ENCODE measurements at places on chromosomes 7 and 10.

DNA sequence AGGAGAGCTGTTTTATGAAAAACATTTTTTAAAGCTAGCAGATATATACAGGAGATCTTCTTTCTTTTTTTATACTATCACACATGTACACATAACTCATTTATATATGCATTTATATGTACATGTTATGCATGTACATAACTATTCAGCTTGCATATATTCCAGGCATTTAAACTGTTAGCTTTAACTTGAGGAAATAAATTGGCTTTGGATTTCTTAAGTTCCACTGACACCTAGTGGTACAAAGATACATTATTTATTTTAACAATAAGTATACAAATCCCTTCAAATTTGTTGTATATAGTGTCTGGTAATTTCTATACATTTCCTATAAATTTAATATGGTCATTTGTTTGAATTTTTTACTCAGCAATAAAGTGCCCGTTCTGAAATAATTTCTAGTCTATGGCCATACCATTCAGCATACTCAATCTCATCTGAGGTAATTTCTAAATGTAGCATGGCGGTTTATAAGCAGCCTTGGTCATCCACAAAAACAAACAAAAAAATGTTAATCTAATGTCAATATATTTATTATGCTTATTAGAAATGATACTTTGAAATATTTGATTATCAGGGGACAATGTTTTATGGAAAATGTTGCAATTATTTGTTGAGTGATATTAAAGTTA is 11.6 kb downstream of the ZDHHC6 start:
- DNase-seq, result no peak

- DNase-seq, result no peak
These were observed 10.3 kb upstream of the OCM start for GRCh38 chr7:5870311-5870710.

DNA sequence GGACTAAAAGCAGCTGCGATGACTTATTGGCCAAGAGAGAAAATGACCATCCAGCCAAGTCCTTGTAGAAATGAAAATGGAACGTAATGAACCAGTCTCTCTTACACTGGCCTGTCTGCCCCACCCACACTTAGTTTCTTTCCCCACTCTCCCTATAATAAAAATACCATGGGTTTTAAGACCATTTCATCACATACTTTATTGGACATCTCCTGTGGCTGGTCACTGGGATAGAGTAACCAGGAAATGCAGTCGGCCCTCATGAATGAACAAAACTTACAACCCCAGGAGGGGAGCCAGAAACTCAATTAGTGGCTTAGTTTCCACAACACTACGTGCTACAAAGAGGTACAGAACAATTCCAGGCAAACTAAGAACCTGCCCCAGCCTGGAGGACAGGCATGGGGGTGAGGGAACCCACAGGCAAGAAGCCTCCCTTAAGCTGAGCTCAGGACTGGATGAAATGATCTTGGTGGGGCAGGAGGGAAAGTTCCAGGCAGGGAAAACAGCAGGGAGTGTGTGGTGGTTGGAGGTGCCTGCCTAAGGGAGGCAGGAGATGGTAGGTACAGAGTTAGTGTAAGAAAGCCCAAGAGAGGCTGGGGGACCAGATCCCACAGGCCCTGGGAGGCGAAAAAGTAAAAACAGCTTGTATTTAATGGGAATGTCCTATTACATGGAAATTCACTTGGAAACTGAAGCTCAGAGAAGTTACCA is 29.6 kb downstream of the MKI67 start:
- DNase-seq, result no peak

DNA sequence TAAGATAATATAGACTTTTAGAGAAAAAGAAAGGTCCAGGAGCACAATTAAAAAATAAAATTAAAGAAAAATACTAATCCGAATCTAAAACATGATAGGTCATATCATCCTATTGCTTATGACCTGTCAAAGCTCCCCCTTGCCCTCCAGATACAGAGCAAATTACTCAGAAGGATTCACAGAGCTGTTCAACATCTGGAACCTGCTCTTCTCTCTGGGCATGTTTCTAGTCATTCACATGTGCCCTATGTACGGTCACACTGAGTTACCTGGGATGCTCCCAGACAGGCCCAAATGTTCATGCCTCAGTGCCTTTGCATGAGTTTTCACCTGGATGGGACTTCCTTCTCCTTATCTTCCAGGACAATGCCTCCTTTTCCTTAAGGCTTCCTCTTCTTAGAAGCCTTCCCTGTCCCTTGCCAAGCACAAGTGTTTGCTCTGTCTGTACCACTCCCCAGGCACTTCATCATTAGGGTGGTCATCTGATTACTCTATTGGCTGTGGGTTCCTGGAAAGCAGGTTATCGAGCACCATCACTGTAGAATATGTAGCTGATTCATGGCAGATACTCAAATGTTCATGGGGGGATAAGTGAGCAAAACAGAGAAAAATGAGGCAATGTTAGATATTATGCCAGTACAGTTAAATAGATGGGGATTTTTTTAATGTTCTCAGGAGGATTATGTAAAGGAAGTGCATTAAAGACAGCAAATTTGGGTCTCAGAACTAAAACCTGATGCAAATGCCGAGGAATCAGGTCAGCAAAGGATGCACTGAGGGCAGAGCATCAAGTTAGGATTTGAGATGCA is 12.0 kb upstream of the AOAH start:
- no peak for DNase-seq

- DNase-seq, result no peak
These were observed 120.4 kb downstream of the EPDR1 start for GRCh38 chr7:38040831-38041230.

GRCh38 chr7:137946011-137946410 is 55.9 kb downstream of the CREB3L2 start:
- DNase-seq, result no peak

DNA sequence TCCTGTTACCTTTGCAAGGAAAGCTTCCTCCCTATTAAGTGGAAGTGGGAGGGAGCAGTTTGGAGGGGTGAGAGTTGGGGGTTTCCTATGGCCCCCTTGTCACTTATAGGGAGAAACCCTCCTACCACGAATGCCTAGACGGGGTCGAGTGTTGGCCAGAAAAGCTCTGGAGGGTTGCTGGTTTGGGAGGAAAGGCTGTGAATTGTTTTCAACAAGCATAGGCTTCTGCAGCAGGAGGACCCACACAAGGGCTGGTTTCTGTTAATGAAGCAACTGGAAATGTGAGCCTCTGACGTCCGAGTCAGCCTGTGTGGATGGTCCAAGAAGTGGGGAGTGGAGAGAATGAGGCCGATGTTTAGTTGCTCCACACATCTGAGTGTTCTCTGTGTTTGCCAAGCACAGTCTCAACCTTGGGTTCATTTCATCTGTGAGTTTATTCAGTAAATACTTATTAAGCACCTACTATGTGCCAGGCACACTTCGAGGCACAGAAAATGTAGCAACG is 37.3 kb upstream of the LEP start:
- DNase-seq, result no peak
